Stimulated activated CD4-positive, alpha-beta T cell treated with anti-CD3 and anti-CD28 coated beads, TNF-alpha, amount 100 ng/mL, for 4 hours (primary cell): ENCODE measurements at places on chromosomes 11 and 22.

GRCh38 chr22:34997633-34998299 lies 68.2 kb upstream of the ISX start:
- no peak for DNase-seq

- DNase-seq: no peak
Measured at GRCh38 chr11:32960553-32961164, 55.0 kb upstream of the DEPDC7 start.

DNA sequence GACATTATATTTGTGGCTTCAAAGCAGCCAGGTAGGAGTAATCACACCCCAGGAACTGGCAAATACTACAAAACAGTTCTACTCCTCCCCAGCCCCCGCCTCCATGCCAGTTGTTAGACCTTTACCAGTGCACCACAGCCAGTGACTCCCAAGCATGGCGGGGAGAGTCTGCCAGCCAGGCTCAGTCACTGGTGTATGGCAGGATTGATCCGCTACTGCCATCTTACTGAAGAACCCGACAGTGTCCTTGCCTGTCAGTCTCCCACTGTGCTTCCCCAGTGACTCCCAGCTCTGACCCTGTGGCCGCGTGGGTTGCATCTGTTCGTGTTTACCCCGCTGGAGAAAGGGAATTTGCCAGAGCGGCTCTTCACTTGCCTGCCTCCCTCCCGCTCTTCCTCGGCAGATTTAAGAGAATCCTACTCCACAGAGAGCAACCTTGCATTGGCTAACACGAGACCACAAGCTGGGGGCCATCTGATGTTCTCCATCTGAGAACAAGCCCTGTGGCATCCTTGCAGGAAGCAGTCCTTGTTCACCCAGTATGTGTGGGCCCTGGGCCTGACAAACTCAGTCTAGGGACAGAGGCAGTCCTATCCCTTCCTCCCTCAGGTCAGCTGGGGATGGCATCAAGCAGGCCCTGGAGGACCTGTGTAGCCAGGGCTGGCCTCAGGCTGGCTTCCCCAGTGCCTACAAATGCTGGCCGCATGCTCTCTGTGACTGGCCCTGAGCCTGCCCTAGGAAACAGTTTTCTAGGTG lies 33.1 kb downstream of the GNAZ start:
- DNase-seq: no peak

DNA sequence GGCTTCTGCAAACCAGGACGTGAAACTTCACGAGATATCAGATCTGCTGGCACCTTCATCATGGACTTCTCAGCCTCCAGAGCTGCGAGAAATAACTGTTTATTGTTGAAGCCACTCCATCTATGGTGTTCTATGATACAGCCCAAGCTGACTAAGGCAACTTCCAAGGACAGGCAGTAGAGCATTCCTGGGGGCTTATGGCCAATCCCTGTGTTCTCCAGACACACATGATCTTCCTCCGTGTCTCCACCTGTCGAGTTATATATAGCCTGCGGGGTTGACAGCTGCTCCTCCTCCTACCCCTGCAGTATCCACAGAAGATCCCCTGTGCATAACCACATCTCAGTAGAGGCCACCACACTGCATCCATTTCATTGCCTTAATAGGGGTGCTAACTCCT lies 11.0 kb downstream of the TP53AIP1 start:
- no peak for DNase-seq

DNA sequence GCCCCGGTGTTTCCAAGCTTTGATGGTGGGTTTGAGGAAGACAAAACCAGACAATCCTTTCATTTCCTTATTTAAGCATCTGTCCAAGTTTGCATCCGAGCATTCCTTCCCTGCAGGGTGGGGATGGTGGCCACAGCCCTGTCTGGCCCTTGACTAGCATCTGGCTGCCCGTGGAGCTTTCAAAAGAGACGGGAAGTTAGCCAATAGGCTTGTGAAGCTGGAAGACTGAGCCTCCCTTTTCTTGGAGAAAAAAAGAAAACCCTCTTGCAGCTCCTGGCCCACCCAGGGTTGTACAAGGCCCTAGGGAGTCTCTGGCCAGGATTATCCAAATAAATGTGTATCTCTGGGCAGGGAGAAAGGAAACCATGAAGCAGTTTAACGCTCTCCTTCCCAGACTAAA lies 60.6 kb downstream of the MICAL2 start:
- no peak for DNase-seq

- DNase-seq: no peak
Measured at GRCh38 chr11:2293984-2294925, 7.5 kb downstream of the C11orf21 start.

GRCh38 chr11:96324912-96325311 lies 18.1 kb downstream of the MAML2 start:
- DNase-seq: no peak

- no peak for DNase-seq
Measured at GRCh38 chr11:102704841-102705240, 728 bp downstream of the MMP27 start.

DNA sequence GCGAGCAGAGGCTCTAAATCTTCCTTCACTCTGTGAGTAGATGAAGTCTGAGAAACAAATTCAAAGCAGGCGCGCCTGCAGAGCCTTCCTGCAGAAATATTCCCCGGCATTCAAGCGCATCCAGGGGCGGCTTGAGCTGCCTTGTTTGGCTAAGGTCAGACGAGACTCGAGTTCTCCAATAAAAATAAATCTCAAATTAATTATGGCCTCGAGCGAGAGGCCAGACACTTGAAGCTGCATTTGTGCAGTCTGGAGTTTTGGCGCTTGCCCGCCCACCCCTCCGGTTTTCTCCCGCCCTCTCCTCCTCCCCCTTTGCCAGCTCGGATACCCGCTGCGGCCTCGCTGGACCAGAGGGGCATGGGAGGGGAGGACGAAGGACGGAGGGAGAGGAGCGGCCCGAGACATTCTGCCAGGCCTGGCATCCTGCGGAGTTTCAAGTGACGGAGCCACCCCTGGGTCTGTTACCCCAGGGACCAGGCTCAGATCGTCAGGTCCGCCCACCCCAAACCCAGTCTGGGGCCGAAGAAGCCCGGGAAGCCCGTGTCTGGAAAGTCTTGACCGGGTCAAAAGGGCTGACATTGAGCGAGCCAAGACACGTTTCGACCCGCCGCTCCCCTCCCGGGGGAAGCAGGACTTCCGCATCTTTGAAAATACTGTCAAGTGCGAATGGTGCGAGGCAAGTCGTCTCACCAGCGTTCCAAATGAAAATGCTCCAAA lies 3.8 kb upstream of the FLI1 start:
- DNase-seq: no peak
